ENCODE measurements at places on chromosomes 4 and X.

- DNase-seq: no peak
Observed at GRCh38 chrX:43868791-43869190, 13.5 kb downstream of the MAOB start.

DNA sequence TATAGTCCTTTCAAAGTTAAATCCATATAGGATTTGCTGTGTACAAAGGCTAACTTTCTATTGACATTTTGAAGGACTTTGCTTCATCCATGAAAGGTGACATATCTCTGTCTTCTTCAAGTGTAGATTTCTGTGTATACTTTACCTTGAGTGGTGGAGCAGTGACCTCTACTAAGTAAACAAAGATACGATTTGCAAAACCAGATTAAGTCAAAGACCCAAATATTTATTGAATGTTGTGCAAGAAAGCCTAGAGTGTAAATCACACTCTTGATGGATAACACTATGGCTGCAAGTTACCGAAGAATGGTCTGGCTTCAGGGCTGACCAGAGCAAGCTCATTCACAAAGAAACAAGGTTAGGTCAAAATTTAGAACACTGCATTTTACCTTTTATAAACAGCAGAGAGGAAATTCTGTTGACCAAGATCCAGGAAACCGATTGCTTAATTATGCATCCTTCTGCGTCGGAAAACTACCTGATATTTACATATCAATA lies 5.4 kb upstream of the FGG start:
- no peak for DNase-seq

GRCh38 chr4:188092824-188093223 lies 16.6 kb downstream of the TRIML2 start:
- DNase-seq: no peak

GRCh38 chrX:38985375-38985774 lies 184.1 kb downstream of the MID1IP1 start:
- DNase-seq: peak; percentile 10

DNA sequence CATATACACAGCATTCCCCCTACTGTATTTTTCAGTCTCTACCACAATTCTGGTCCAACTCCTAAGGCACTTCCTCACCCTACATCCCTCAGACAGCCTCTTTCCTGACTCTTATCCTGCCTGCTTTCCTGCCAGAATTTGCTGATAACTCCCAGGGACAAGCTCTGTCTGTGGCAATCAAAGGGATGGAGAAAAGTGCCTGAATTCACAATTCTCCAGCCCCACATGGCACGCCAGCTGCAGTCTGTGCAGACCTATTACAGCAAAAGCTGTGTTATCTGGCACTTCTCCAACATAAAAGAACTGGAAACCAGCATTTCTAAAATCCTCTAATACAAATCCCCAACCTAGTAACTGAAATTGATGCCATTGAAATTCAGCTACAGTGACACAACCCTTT lies 404.8 kb downstream of the KLHL13 start:
- no peak for DNase-seq

- DNase-seq: peak; percentile 81
Observed at GRCh38 chr4:122577808-122578781, 42.8 kb downstream of the IL21 start.

GRCh38 chr4:4752025-4752424 lies 107.4 kb upstream of the MSX1 start:
- DNase-seq: no peak

GRCh38 chrX:143648705-143649104 lies 12.8 kb upstream of the SLITRK4 start:
- peak; percentile 27 for DNase-seq

- no peak for DNase-seq
Observed at GRCh38 chr4:114400531-114400930, 198.1 kb upstream of the UGT8 start.

- no peak for DNase-seq
Observed at GRCh38 chr4:25837107-25837506, 25.7 kb downstream of the SEL1L3 start.

GRCh38 chr4:123104310-123105025 lies 182.1 kb upstream of the NUDT6 start:
- no peak for DNase-seq

DNA sequence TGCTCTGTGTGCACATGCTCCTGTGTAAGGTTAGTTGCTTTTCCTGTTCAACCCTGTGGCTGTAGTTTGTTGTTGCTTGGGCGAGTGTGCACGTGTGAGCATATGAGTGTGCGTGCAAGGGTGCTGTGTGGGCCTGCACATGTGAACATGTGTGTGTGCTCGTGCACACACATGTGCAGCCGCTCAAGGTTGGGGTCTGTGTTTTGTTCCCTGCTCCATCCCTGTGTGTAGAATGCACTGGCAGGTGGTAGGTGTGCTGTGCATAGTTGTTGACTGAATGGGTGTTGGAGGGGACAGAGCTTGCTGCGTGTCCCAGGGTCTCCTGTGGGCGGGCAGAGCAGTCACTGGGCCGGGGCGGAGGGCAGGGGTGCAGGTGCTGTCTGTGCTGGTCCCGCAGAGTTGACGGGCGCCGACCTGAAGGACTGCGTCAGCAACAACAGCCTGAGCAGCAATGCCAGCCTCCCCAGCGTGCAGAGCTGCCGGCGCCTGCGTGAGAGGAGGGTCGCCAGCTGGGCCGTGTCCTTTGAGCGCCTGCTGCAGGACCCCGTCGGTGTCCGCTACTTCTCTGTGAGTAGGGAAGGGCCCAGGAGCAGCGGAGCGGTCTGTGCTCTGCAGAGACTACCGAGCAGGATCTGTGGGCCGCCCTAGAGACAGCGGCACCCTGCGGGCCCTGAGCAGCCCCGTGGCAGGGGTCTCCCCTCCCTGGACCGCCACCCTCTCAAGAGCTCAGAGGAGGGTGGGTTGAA lies 27.9 kb upstream of the HGFAC start:
- DNase-seq: no peak

DNA sequence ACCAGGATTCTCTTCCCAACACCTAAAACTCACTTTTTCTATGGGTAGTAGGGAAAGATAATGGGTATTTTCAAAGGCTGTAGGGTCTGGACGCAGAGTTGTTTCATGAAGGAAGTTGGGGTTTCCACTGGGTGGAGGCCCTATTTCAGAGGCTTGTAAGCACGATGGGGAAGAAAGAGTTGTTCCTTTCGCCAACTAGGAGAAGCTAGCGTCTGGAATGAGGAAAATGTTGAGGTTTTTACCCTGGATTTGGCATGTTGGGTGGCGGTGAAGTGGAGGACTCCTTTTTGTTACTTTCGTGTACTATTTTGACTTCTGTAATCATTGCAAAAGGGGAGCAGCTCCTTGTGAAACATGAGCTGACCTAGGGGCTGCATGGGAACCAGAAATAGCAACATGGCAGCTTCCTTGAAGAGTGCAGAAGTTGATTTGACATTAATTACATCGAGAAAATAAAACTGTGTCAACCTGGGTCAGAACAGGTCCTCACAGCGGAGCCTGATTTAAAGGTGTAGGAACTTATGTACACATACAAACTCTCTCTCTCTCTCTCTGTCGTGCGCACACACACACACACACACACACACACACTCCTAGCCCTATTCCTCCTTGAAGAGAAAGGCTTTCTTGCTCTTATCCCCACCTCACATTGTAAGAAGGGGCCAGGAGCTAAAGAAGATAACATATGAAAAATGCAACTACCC lies 19.1 kb downstream of the VSIG4 start:
- DNase-seq: no peak

DNA sequence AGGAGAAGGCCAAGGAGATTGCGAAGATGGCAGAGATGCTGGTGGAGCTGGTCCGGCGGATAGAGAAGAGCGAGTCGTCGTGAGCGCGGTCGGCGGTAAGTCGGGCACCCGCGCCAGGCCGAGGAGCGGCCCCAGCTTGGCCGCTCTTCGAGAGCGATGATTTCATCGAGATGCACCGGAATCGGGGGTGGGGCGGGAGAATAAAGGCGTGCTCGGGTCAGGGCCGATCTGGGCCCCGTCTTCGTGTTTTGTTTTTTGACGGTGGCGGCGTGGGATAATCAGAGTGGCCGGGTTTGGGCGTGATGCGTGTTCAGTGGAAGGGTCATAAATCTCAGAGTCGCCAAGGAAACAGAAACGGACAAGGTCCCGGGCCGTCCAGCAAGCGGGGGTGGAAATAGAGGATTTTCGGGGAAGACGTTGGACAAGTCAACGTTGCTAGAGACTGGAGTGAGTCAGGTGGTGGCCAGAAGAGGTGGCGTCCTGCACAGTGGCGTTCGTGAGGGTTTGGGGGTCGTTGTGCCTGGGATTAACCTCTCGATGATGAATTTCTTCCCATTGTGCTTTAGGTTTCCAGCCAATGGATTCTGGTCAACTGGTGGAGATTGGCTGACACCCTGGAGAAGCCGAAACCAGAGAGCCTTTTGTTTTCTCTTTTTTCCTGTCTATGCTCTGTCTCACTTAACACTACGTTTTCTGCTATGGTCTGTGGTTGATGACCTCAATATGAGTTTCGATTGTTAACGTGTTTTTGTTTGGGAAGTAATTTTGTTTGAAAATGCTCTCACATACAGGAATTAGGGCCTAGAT lies 882 bp downstream of the MRFAP1 start:
- DNase-seq: peak; percentile 64

DNA sequence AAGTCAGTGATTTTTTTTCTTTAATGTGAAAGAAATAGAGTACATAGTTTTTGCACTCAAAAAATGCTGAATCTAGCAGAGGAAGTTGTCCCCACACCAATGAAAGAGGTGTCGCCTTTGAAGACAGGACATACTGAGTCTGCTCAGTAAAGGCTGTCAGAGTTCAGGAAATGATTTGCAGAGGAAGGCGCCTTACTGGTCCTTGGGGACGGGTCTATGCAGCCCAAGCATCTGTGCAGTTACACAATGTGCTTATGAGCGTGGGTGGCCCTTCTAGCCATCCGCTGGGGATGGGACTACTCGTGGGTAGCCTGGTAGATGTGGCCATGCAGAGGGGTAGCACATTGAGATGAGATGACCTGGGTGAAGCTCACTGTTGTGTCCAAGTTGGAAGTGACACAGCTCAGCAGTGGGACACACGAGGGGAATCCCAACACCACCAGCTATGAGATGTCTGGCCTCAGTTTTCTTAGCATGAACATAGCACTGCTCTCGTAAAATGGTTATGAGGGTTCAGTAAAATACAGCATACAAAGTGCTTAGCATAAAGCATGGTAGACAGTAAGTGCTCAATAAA lies 116.5 kb upstream of the RBPJ start:
- DNase-seq: no peak

GRCh38 chr4:152351080-152351479 lies 184.8 kb downstream of the FBXW7 start:
- no peak for DNase-seq

DNA sequence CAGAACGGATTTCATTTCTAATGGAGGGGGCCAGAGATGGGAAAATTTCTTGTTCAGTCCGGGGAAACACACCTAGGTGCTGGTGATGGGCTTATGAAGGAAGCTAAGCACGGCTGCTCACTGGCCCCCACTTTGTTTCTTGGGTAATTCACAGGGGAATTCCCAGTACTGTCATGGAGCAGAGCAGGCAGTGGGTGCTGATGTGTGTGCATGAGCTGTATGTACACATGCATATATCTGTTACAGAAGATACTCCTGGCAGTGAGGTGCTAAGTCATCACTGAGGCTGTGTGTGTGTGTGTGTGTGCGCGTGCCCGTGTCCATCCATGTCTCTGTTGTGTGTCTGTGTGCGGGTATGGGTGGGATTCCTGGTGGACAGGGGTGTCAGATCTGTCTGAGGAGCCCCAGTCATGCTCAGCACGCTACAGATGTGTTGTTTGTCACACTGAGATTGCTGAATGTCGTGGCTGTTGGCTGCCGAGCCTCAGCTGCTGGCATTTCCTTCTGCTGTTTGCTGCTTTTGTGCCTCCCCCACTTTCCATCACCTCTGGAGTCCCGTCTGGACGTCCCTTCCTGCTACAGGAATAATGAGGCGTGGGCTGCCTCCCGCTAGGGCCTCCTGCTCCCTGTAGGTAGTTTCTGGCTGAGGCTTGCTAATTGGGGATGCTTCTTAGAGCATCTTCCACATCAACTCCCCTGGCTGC lies 53.3 kb downstream of the JADE1 start:
- DNase-seq: peak; percentile 41

DNA sequence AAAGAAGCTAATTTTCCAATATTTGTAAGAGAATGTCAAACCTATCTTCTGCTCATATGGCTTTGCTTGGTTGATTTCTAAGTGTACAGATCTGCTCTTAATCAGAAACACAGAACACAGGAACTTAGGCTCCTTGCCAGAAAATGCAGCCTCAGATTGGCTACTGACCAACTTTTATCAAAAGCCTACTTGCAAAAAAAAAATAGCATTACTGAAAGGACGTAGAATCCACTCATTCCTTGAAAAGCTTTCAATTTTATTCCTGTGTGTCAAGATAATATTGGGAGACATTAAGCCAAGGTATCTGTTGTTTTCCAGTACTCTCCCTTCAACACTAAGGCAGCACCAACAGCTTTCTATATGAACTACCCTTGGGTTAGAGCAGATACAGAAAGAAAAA lies 127.6 kb upstream of the INTU start:
- no peak for DNase-seq

GRCh38 chr4:103150677-103151076 lies 47.5 kb downstream of the CENPE start:
- DNase-seq: peak; percentile 14

GRCh38 chr4:93478805-93479204 lies 349.7 kb upstream of the ATOH1 start:
- DNase-seq: no peak

DNA sequence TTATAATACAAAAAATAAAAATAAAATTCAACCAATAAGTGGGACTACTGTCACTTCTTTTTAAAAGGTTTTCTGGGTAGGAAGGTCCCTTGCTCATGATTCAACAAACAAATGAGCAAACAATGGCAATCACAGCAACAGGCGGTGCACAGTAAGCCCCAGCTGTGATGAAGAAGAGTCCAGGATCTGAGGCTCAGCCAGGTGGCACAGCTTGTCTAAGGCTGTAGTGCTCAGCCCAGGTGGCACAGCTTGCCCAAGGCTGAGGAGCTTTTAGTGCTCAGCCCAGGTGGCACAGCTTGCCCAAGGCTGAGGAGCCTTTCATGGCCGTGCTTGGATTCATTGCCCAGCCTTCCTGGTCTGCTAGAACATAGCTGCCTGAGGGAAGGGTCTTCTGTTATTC lies 75.0 kb downstream of the ZFYVE28 start:
- no peak for DNase-seq

GRCh38 chr4:2396781-2397368 lies 21.6 kb downstream of the ZFYVE28 start:
- no peak for DNase-seq

DNA sequence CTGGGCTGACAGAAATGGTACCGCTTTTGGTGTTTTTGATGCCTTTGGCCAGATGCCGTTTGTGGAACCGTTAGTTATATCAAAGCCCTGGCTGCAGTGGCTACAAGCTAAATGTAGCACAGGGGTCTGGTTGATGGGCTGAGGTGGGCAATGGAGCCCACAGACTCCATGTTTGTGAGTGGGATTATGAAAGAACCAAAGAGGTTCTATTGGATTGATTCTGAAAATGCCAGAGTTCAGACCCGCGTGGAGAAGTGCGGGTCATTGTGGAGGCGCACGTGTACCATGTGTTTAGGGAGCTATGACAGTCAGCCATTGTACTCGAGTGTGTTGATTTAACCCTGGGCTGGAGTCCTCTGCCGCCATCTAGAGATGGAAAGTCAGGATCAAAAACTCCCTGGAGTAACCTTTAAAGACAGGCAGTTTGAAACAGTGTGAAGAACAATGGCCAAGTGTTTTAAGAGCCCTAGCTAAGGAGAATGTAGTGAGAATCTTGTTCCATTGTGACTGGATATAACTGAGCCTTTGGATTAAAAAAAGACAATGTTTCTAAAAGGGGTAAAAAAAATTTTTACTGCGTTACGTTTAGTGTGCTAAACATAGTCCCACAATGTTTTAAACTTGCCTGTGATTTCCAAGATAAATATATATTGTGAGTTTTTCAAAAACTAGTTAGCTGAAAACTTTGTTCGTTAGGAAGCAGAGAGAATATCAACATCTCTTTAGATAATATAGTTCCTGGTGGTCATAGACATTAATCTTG lies 12.7 kb downstream of the ART3 start:
- DNase-seq: peak; percentile 52

GRCh38 chr4:102791318-102791835 lies 30.6 kb upstream of the MANBA start:
- no peak for DNase-seq
